CD4-positive, alpha-beta memory T cell (primary cell): ENCODE measurements at places on chromosomes 12 and 14. TPM values are rescaled to one million over a fixed set of nuclear protein-coding genes. Genes with fewer than 3 reads are reported as not detected.

- no peaks in the 10 kb centered on the region for H3K27me3 ChIP-seq
- no peaks in the 10 kb centered on the region for H3K4me1 ChIP-seq
- H3K27ac ChIP-seq, result no peak overlapping the region
- no peaks in the 10 kb centered on the region for H3K36me3 ChIP-seq
Measured at GRCh38 chr14:55720796-55721195, 140.8 kb downstream of the KTN1 start.

DNA sequence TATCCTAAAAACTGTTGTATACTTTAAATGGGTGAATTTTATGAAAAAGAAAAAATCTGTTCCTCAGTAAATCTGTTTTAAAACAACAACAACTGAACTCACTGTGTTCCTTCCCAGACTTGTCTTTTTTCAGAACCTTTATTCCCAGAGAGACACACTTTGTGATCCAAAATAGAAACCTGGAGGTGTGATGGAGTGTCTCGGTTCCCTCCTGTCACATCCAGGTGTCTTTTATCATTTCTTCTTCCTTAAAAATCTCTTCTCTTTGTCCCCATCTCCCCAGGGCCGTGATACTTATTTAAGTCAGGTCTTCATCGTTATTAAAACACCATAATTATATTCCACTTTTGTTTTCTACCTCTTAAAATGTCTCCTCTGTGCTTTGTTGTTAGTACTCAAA lies 76.2 kb upstream of the EVL start:
- no peaks in the 10 kb centered on the region for H3K4me1 ChIP-seq
- no peak for DNase-seq
- H3K4me3 ChIP-seq, result no peak overlapping the region
- H3K27ac ChIP-seq, result no peak overlapping the region

- no peak for DNase-seq
- H3K4me3 ChIP-seq, result no peak overlapping the region
- no peaks in the 10 kb centered on the region for H3K4me1 ChIP-seq
- no peak overlapping the region for H3K27ac ChIP-seq
- H3K36me3 ChIP-seq, result peaks cover 54% of the 10 kb centered on the region
Measured at GRCh38 chr12:131795690-131796410, 32.3 kb upstream of the MMP17 start.

- peaks cover 6% of the 10 kb centered on the region for H3K36me3 ChIP-seq
- no peaks in the 10 kb centered on the region for H3K27me3 ChIP-seq
- peaks cover 79% of the 10 kb centered on the region for H3K4me1 ChIP-seq
- DNase-seq, result no peak
- peak overlapping the region; percentile 40 for H3K27ac ChIP-seq
- H3K4me3 ChIP-seq, result no peak overlapping the region
Measured at GRCh38 chr12:12488296-12488695, 74.4 kb downstream of the DUSP16 start.

GRCh38 chr14:95300697-95301526 lies 18.8 kb downstream of the CLMN start:
- H3K27me3 ChIP-seq, result peaks cover 3% of the 10 kb centered on the region
- H3K4me1 ChIP-seq, result no peaks in the 10 kb centered on the region
- no peak overlapping the region for H3K4me3 ChIP-seq
- no peak overlapping the region for H3K27ac ChIP-seq
- DNase-seq, result no peak

DNA sequence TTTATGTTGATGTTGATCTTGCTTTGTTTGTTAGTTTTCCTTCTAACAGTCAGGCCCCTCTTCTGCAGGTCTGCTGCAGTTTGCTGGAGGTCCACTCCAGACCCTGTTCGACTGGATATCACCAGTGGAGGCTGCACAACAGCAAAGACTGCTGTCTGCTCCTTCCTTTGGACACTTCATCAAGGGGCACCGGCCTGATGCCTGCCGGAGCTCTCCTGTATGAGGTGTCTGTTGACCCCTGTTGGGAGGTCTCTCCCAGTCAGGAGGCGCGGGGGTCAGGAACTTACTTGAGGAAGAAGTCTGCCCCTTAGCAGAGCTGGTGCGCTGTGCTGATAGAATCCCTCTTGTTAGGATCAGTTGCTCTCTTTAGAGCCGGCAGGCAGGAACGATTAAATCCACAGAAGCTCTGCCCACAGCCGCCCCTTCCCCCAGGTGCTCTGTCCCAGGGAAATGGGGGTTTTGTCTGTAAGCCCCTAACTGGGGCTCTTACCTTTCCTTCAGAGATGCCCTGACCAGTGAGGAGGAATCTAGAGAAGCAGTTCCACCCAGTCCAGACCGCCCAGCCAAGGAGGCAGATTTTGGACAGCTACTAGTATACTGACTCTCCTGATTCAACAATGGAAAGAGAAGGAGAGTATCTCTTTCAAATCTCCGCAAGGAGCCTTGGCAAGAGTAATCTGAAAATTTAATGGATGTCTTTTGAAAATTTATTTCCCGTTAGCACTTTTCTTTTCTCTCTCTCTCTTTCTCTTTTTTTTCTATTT lies 25.2 kb downstream of the MIA2 start:
- DNase-seq, result no peak
- H3K27me3 ChIP-seq, result no peaks in the 10 kb centered on the region
- H3K4me1 ChIP-seq, result no peaks in the 10 kb centered on the region
- H3K36me3 ChIP-seq, result no peaks in the 10 kb centered on the region

- H3K4me1 ChIP-seq, result no peaks in the 10 kb centered on the region
- no peak overlapping the region for H3K27ac ChIP-seq
- no peaks in the 10 kb centered on the region for H3K36me3 ChIP-seq
Measured at GRCh38 chr12:115176741-115177400, 492.9 kb upstream of the TBX3 start.

DNA sequence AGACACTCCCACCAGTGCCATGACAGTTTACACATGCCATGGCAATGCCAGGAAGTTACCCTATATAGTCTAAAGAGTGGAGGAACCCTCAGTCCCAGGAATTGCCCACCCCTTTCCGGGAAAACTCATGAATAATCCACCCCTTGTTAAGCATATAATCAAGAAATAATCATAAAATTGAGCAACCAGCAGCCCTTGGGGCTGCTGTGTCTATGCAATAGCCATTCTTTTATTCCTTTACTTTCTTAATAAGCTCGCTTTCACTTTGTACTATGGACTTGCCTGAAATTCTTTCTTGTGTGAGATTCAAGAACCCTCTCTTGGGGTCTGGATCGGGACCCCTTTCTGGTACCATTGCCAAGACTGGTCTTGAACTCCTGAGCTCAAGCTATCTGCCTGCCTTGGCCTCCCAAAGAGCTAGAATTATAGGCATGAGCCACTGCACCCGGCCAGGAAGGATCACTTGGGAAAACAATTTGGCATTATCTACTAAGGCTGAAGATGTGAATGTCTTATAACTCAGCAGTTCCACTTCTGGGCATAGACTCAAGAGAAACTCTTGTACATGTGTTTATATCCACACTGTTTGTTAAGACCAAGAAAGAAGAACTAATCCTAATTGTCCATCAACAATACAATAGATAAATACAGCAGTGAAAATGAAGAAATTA lies 35.9 kb upstream of the CEP83 start:
- DNase-seq, result no peak
- no peaks in the 10 kb centered on the region for H3K4me1 ChIP-seq
- H3K27me3 ChIP-seq, result no peaks in the 10 kb centered on the region
- H3K4me3 ChIP-seq, result no peak overlapping the region

- DNase-seq, result no peak
- peak overlapping the region; percentile 88 for H3K27ac ChIP-seq
- no peaks in the 10 kb centered on the region for H3K27me3 ChIP-seq
- peaks cover 22% of the 10 kb centered on the region for H3K4me1 ChIP-seq
Measured at GRCh38 chr12:49109641-49110463, 795 bp downstream of the LMBR1L start.

DNA sequence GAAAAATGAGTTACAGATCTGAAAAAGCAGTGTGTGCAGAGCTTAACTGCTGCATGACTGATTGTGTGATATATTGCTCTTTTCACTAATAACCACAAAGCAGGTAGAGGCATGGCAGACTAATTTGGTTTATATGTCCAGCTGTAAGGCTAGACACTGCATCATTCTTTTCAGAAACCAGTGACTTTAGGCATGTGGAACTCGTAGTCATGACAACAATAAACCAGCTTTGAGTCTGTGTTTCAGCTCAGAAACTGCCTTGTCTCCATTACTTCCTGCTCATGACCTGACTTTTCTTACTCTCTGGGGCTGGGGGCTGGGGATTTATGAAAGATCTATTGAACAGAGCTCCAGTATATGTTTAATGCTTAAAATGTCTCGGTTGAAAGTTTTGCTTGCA lies 146.8 kb upstream of the LRIG3 start:
- no peak overlapping the region for H3K27ac ChIP-seq
- no peaks in the 10 kb centered on the region for H3K27me3 ChIP-seq
- no peaks in the 10 kb centered on the region for H3K4me1 ChIP-seq
- H3K4me3 ChIP-seq, result no peak overlapping the region

DNA sequence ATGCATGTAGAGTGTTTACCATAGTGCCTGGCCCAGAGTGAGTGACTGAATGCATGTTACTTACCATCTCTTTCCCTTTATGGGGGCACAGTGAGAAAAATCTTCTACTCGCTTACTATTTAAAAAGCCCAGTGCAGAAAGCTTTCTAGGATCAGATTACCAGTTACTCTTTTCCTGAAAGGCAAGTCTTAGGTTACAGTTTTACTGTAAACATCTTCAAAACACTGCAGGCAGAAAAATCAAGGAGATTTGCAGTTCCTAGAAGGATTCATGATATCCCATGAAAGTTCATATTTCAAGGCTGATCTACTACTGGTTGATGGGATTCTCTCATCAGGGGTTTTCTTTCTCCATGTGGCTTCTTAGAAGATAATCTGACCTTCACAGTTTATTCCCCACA lies 29.3 kb upstream of the DAAM1 start:
- no peak overlapping the region for H3K27ac ChIP-seq
- no peak for DNase-seq
- H3K36me3 ChIP-seq, result no peaks in the 10 kb centered on the region

DNA sequence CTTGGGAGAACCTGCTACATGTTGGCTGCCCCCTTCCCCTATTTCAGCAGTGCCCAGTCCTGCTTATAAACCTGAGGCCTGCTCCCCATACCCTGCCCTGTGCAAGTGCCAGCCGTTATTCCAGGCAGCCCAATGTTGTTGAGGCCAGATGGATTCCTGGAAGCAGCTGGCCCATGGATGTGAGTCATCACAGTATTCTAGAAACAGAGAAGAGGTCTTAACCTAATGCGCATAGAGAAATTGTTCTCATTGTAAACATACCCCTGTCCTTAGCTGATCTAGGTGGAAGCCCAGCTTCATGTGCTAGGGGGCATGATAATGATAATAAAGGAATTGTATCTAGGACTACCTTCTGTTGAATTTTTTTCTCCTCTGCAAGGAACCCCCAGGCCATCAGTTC lies 69.7 kb downstream of the TSPAN11 start:
- DNase-seq, result no peak
- no peaks in the 10 kb centered on the region for H3K36me3 ChIP-seq
- no peaks in the 10 kb centered on the region for H3K27me3 ChIP-seq
- no peak overlapping the region for H3K27ac ChIP-seq

DNA sequence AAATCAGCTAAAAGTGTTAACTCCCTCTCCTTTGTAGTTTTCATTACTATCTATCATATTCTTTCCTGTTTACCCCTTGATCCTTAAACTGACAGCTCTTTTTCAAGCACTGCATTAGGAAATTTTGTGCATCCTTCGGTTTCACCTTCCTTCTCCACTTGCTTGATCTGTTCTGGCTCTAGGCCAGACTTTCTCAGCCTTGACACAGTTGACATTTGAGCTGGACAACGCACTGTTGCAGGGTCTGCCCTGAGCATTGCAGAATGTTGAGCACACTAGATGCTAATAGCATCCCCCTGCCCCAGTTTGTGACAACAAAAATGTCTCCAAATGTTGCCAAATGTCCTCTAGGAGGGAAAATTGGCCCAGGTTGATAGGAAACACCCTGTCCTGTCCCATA lies 75.4 kb upstream of the KCNJ8 start:
- no peak for DNase-seq
- no peaks in the 10 kb centered on the region for H3K36me3 ChIP-seq
- no peaks in the 10 kb centered on the region for H3K27me3 ChIP-seq
- no peak overlapping the region for H3K4me3 ChIP-seq

DNA sequence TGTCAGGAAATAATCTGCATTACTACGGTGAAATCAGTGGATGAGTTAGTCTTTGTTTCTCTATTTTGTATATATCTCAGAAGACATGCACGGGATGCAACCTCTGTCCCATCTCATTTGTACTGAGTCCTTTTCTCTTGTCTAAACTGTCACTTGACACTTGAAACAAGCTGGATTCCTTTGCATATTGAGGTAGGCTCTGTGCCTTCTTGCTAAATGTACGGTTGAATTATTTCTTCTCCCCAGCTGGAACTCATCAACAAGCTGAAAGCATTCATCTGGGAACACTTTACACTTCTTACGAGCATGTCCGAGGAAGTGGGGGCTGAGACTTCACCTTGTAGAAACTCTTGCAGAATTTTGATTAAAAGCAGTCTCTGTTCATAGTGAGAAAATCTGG lies 119.5 kb downstream of the VEZT start:
- no peaks in the 10 kb centered on the region for H3K4me1 ChIP-seq
- no peak for DNase-seq
- H3K27ac ChIP-seq, result no peak overlapping the region
- H3K27me3 ChIP-seq, result no peaks in the 10 kb centered on the region
- H3K36me3 ChIP-seq, result no peaks in the 10 kb centered on the region

- no peak for DNase-seq
- H3K27ac ChIP-seq, result no peak overlapping the region
Measured at GRCh38 chr14:74563233-74563585, 48.8 kb downstream of the LTBP2 start.

GRCh38 chr14:68245146-68246073 lies 425.8 kb downstream of the RAD51B start:
- no peak overlapping the region for H3K4me3 ChIP-seq
- no peak overlapping the region for H3K27ac ChIP-seq
- H3K36me3 ChIP-seq, result no peaks in the 10 kb centered on the region
- peaks cover 11% of the 10 kb centered on the region for H3K4me1 ChIP-seq
- H3K27me3 ChIP-seq, result no peaks in the 10 kb centered on the region
- DNase-seq, result no peak

GRCh38 chr12:72578327-72578726 lies 306.2 kb downstream of the TRHDE start:
- no peak overlapping the region for H3K4me3 ChIP-seq
- no peak for DNase-seq
- no peak overlapping the region for H3K27ac ChIP-seq
- H3K27me3 ChIP-seq, result no peaks in the 10 kb centered on the region
- no peaks in the 10 kb centered on the region for H3K36me3 ChIP-seq
- no peaks in the 10 kb centered on the region for H3K4me1 ChIP-seq

- H3K27ac ChIP-seq, result no peak overlapping the region
- H3K4me1 ChIP-seq, result no peaks in the 10 kb centered on the region
- H3K4me3 ChIP-seq, result no peak overlapping the region
- no peaks in the 10 kb centered on the region for H3K27me3 ChIP-seq
Measured at GRCh38 chr12:117599849-117600248, 238.4 kb upstream of the NOS1 start.

DNA sequence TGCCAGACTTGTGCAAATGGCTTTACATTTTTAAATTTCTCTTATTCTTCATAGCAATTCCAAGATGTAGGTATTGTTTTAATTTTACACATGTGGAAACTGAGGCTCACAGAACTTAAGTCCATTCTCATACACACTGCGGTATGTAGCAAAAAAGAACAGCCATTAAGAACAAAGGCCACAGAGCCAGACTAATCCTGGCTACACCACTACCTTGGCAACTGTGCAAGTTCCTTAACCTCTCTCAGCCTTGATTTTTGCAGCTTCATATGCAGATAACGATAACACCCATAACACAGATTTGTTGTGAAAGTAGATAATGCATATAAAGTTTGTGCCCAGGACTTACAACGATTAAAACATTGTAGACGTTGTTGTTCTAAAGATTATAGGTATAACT lies 81.1 kb downstream of the ABCC9 start:
- no peak for DNase-seq
- no peaks in the 10 kb centered on the region for H3K36me3 ChIP-seq
- no peaks in the 10 kb centered on the region for H3K4me1 ChIP-seq
- no peak overlapping the region for H3K27ac ChIP-seq

The CLEC1B gene
- not detected for total RNA-seq

The C12orf54 gene
- total RNA-seq, result not detected

The SOCS4 gene
- 24.5 TPM for total RNA-seq

The HOXC12 gene
- total RNA-seq, result not detected
